ENCODE measurements at places on chromosomes 4 and X. TPM values are rescaled to one million over a fixed set of nuclear protein-coding genes. Genes with fewer than 3 reads are reported as not detected.
A peak's percentile ranks its signal among the peaks of the same experiment; 100 is the strongest.

The ABLIM2 gene
- 12.1 TPM for total RNA-seq

GRCh38 chr4:110994781-110995180 is 371.9 kb upstream of the PITX2 start:
- no peak overlapping the region for H3K4me3 ChIP-seq
- no peaks in the 10 kb centered on the region for H3K27me3 ChIP-seq
- no peaks in the 10 kb centered on the region for H3K4me1 ChIP-seq
- H3K27ac ChIP-seq: no peak overlapping the region
- no peak for DNase-seq

- peaks cover 90% of the 10 kb centered on the region for H3K27me3 ChIP-seq
- peak; percentile 34 for DNase-seq
- H3K36me3 ChIP-seq: no peaks in the 10 kb centered on the region
- no peak overlapping the region for H3K4me3 ChIP-seq
- H3K27ac ChIP-seq: no peak overlapping the region
- H3K4me1 ChIP-seq: no peaks in the 10 kb centered on the region
Observed at GRCh38 chr4:8848507-8849265, 23.0 kb downstream of the HMX1 start.

The GALNTL6 gene
- total RNA-seq: 4.0 TPM

DNA sequence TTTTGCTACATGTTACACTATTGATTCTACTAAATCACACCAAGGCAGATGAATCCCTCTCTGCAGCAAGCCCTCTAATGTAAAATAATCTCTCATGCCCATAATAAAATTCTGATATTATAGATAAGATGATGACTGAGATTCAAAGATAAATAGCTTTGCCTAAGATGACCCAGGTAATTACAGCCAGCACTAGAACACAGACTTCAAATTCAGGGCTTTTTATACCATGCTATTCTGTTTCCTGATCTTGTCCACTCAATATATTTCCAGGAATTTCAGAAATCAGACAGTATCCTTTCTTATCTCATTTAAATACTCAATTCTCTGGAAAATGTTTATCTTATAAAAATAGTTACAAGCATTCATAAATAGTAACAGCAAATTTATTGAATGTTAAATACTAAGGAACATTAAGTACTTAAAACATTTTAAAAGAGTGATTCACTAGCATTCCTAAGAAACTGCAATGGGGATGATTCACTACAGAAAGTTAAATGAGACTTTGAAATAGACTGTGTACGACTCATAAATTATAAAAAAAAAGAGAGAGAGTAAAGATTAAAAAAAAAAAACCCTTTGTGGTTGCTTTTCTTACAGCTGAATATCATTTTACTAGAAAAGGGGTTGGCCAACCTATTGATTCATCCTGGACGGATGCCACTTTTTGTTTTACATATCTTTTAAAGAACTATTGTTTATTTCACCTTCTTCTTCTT is 45.8 kb upstream of the IL21 start:
- no peaks in the 10 kb centered on the region for H3K36me3 ChIP-seq
- H3K27me3 ChIP-seq: no peaks in the 10 kb centered on the region
- peaks cover 10% of the 10 kb centered on the region for H3K4me1 ChIP-seq
- no peak for DNase-seq

The CAPN6 gene
- total RNA-seq: 0.64 TPM

- no peak overlapping the region for H3K4me3 ChIP-seq
- H3K27ac ChIP-seq: no peak overlapping the region
- no peak for DNase-seq
- H3K27me3 ChIP-seq: no peaks in the 10 kb centered on the region
- H3K4me1 ChIP-seq: no peaks in the 10 kb centered on the region
- no peaks in the 10 kb centered on the region for H3K36me3 ChIP-seq
Observed at GRCh38 chr4:142265536-142265935, 580.6 kb downstream of the INPP4B start.

All from suprapubic skin (tissue), 4 donors.